CD4-positive, alpha-beta T cell treated with Interleukin-21 for 1 hour (primary cell): ENCODE measurements at places on chromosomes 7 and 10.

- no peak for DNase-seq
Observed at GRCh38 chr7:73382934-73383503, 50.6 kb upstream of the FZD9 start.

GRCh38 chr10:123147635-123148413, at the start of gene HMX2:
TSS of gene HMX2 (plus strand) at chr10:123148136. CDS start at chr10:123148379, 243 bp downstream.
- no peak for DNase-seq

DNA sequence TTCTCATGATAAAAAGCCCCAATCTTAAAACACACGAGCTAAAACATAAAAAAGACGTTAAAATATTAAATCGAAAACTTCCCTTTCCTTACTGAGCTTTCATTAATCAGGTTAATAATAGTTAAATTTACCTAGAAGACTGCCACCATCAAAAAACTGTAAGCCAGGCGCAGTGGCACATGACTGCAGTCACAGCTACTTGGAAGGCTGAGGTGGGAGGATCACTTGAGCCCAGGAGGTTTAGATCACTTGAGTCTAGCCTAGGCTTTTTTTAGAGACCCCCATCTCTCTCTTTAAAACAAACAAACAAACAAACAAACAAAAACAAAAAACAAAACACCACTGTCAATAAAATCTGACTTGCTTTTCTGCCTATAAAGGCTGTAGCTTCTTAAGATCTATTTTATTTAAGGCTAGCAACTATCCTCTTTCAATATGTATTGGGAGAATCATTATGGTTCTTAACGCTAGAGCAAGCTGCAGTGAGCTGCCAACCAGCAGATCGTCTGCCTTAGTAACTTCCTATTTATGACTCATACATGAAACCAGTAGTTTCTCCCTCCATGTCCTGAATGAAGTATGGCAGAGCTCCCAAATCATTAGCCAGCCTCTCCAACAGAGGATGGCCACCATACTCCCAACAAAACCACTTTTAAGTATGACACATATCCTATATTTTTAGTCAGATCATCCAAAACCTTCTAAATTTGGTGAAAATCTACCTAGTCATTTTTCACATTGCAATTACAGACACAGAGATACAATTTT, 163.7 kb downstream of the SRPK2 start:
- DNase-seq = no peak

DNA sequence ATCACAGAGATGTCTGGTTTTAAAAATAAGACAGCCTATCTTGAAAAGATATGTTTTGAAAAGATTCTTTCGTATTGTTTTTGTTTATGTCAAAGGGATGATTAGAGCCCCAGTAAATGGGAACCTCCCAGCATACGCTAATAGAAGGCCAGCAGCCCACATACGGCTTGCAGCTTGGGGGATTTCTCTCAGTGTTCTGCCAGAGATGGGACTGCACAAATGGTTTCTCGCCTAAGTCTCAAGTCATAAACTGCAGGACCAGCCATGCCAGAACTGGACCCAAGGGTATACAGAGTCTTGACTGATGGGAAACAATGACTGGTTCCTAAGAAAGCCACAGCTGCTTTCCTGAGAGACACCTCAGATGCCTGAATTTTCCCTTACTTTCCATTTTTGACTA, 306.9 kb upstream of the DGKB start:
- no peak for DNase-seq

GRCh38 chr7:100675581-100676350, 2.2 kb downstream of the GNB2 start:
- DNase-seq = peak; percentile 96

GRCh38 chr10:60735244-60735643, 43.0 kb upstream of the CDK1 start:
- no peak for DNase-seq

DNA sequence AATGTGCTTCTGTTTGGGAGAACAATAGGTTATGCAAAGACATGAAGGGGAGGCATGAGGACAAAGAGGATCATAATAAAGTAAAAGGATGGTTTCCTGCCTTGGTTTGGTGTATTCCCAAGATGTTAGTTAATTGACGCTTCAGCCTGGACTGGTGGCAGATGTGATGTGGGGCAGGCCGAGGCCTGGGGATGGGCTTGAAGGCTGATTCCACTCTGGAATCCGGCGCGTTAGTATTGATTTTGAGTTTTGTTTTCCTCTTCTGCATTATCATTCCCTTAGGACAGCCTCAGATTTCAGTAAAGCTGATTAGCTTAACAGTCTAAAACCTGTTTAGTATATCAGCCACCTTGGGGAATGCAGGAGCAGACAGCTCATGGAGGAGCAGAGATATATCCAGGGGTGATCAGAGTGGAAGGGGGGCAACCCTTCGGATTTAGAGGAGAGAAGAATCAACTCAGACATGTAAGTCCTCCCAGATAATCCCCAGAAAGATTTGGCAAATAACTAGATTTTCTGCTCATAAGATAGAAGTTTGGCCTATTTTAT, 159.8 kb upstream of the MTPN start:
- DNase-seq = no peak

DNA sequence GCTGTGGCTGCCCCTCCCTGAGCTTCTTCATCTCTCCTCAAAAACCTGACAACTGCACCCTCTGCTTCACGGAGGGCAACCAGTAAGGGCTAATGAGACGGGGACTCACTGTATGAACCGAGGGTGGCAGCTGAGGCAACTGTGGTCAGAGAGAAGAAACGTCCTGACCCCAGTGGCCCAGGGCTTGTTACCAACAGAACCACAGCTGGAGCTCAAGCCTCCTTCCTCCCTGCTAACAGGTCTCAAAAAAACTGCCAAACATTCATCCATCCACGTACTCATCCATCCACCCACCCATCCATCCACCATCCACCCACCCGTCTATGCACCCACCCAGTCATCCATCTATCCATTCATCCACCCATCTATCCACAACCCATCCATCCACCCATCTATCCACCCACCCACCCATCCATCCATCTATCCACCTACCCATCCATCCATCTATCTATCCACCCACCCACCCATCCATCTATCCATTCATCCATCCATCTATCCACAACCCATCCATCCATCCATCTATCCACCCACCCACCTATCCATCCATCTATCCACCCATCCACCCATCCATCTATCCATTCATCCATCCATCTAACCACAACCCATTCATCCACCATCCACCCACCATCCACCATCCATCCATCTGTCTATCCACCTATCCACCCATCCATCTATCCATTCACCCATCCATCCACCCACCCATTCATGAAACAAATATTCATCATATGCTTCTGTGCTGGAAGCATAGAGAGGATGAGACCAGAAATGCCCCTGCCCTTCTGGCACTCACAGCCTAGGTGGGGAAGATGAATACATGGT, 111.7 kb downstream of the PDGFA start:
- DNase-seq = no peak

- no peak for DNase-seq
Observed at GRCh38 chr7:8605221-8605620, 171.8 kb downstream of the NXPH1 start.

- DNase-seq = no peak
Observed at GRCh38 chr7:112538726-112539255, 58.0 kb downstream of the LSMEM1 start.

- DNase-seq = no peak
Observed at GRCh38 chr7:147406521-147407135, 1183.9 kb upstream of the C7orf33 start.

- DNase-seq = no peak
Observed at GRCh38 chr10:12699258-12699700, 302.2 kb downstream of the CCDC3 start.

GRCh38 chr10:103188853-103189252, 4.2 kb downstream of the NT5C2 start:
- no peak for DNase-seq

DNA sequence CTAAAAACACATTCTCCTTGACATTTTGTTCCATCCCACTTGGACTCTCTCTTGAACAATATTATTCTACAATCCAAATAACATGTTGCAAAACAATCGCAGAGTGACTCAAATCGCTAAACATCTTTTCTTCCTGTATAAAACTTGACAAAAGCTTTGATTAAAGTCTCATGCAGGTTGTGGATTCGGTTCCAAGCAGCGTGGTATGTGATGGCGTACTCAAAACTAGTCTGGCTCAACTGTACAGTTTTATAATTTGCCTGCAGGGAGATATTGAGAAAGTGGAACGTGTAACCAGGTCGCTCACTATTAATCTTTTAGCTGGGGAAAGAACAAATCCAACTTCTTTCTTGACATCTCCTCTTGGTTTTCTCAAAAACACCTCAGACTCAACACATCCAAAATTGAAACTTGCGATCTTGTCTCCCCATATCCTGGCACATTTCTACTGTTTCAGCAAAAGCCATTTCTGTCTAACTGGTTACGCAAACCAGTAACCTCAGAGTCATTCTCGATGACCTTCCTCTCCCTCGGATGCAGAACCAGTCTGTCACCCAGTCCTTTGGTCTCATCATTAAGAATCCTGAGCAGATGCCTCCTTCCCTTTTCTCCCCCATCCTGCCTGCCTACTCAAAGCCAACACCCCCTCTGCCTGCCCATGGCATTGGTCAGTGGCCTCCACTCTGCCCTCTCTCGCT, 100.1 kb downstream of the CACNB2 start:
- no peak for DNase-seq

GRCh38 chr7:133670250-133670649, 417.4 kb downstream of the EXOC4 start:
- DNase-seq = no peak

- no peak for DNase-seq
Observed at GRCh38 chr10:85976267-85976793, 390.3 kb downstream of the GRID1 start.

GRCh38 chr10:7767209-7767608, 20.6 kb downstream of the KIN start:
- no peak for DNase-seq

GRCh38 chr10:122554131-122555036, 6.2 kb upstream of the DMBT1 start:
- DNase-seq = no peak

GRCh38 chr7:74083928-74084721, 521 bp downstream of the LIMK1 start:
- DNase-seq = no peak

GRCh38 chr7:155545348-155545747, 1.0 kb downstream of the CNPY1 start:
- no peak for DNase-seq

DNA sequence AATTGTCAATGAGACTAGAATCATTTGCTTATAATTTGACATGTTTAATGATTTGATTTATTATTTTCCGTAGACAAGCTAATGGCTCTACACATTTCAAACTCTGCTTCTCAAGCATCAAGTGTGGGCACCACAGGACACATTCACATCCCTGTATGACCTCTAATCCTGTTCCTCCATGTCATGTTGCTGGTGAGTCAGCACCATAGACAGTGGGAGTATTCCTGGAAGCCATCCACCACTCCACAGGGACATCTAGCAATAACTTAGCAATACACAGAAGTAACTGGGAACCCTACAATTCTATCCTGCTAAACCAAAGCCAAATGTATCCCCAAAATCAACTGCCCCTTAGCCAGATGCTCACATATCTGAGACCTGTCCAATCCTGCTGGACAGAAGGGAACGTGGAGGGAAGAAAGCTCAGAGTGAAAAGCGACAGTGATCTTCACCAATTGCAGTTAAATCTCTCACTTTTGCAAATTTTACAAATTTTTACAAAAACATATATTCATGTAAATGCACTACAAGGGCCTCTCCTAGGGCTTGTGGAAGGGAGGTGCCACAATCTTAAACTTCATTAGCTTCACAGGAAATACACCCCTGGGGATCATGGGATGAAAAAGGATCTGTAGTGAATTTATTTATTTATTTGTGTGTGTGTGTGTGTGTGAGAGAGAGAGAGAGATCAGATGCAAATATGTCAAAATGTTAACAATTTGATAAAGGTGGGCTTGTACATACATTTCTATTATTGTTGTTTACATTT, 126.5 kb downstream of the GFRA1 start:
- DNase-seq = no peak

DNA sequence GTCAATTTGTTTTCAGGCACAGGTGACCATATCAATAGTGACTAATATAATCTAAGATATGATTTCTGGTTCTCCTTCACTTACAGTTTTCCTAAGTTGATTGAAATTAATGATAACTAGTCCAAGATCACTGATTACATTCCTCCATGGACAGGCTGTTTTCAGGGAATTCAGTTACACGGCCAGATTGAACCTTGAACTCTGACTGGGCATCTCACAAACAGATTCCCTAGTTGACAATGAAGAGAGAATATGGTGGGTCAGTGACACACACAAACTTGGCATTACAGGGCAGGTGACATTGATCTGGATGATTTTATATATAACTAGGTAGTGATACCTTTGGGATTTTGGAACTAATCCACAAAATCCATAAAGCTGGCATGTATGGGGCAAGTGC, 110.2 kb upstream of the EGR2 start:
- no peak for DNase-seq

DNA sequence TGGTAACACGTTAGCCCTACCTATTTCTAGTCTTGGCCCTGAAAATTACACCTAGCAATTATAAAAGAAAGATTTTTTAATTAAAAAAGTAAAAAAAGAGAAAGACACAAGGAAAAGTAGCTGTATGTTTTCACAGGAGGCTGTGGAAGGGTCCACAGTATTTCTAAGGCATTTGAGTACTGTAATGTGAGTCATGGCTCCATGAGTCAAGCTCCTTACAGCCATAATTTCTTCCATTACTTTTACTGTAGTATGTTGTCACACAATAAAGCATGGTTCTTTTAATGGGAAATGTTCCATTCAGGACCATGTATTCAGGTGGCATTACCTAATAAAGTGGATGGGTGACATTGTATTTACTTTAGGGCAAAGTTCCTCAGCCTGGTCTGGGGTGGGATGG, 113.4 kb downstream of the GPR37 start:
- DNase-seq = no peak

- DNase-seq = no peak
Observed at GRCh38 chr7:24936121-24936824, 43.7 kb downstream of the OSBPL3 start.

DNA sequence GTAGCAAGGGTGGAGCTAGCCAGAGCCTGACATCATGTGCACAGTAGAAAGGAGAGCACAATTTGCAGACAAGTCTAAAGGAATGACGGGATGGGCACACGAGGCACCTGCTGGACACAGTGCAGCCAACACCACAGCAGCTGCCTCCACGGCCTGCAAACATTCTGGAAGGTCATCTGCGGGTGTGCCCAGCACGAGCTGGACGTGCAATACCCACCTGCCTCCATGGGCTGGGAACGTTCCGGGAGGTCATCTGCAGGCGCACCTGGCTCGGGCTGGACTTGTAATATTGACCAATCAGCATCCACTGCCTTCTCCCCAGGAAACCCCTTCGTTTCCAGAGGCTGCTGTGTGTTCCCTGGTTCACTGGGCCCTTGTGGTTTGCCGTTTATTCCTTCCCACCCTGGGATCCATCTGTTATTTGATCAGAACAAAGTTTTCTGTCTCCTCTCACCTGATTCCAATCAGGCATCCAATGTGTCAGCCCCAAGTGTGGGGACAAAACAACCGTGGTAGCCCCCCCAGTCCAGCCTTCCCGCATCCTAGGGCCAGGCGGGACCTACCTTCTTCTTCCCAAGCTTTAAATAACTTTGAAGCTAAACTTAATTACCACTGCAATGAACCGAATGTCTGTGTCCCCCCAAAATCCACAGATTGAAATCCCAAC, 243.4 kb upstream of the PPP2R2D start:
- DNase-seq = no peak
